Thoracic aorta (tissue), 2 donors: ENCODE measurements at places on chromosomes 2 and 18. TPM values are rescaled to one million over a fixed set of nuclear protein-coding genes. Genes with fewer than 3 reads are reported as not detected.

Gene ASB18
- total RNA-seq: not detected

DNA sequence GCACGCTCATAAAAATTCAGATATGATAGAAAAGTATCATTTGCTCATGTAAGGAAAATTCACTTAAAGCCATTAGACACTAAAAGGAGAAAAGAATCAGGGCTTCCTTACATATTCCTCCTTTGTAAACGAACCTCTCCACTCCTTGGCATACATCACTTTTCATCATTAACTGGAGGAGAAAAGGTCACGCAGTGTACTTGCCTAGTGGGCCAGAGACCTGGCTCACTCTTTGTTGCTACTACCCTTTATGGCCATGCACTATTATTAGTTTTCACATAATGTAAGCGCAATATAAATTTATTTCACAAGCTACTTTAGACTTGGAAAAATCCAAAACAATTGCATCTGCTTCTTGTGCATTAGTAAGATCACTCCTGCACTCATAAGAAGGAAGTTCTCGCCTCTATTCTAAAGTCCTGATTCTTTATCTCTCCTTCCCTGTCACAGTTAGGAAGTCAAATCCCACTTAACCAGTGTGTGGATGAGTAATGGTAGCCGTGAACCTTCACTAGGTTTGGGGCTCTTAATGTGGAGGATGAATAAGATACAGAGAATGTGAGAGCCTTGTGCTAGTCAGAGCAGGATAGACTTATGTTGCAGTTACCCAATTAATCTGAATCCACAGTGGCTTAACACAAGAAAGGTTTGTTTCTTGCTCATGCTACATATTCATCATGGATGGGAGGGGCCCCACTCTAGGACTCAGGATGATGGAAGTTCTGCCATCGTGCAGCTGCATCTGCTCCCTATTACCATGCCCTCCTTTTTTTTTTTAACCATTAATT lies 115.0 kb upstream of the GLS start:
- H3K4me3 ChIP-seq: no peak overlapping the region
- DNase-seq: no peak
- H3K27me3 ChIP-seq: no peaks in the 10 kb centered on the region
- H3K4me1 ChIP-seq: no peaks in the 10 kb centered on the region
- H3K36me3 ChIP-seq: no peaks in the 10 kb centered on the region

Gene TBR1
- total RNA-seq: not detected

Gene PID1
- 109 TPM for total RNA-seq

DNA sequence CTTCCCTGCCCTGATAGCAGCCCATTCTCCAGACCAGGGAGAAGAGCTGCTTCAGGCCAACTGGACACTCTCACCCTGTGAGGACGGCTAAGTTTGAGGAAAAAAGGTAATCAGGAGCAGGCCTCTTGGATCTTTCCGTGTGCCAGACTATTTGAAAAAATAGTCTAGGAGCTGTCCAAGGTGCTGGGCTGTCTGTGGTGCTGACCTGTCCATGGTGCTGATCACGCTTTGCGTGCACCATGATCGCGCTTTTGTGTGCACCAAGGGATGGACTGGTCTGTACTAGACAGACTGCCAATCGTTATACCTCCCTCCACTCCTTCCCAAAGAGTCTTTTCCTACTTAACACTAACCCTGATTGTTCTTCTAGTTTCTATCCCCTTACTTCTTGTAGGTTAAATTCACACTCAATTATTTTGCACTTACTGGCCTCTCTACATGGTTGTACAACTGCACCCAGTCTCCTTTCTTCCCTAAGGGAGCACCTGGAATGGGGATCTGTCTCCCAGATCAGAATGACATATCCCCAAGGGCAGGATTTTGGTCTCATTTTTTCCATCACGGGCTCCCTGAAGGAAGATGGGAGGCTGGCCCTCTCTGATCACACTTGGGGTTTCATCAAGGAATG lies 295.4 kb downstream of the CELF4 start:
- H3K4me1 ChIP-seq: no peaks in the 10 kb centered on the region
- no peak overlapping the region for H3K4me3 ChIP-seq
- no peaks in the 10 kb centered on the region for H3K36me3 ChIP-seq
- H3K27ac ChIP-seq: no peak overlapping the region

- no peak overlapping the region for H3K4me3 ChIP-seq
- peaks cover 17% of the 10 kb centered on the region for H3K4me1 ChIP-seq
- H3K27me3 ChIP-seq: no peaks in the 10 kb centered on the region
- no peak for DNase-seq
- H3K27ac ChIP-seq: no peak overlapping the region
These were observed 83.1 kb downstream of the TMEM247 start for GRCh38 chr2:46562451-46562840.

Gene SKOR2
- total RNA-seq: not detected
